ENCODE measurements at places on chromosomes 12 and 14. TPM values are rescaled to one million over a fixed set of nuclear protein-coding genes. Genes with fewer than 3 reads are reported as not detected.

Gene SLC5A8
- total RNA-seq: not detected

Gene BTBD6
- total RNA-seq: 38.9 TPM

Gene IL31
- total RNA-seq: not detected

Gene OR6C65
- not detected for total RNA-seq

Gene GPR137C
- total RNA-seq: 0.17 TPM
